ENCODE measurements at places on chromosomes 2 and 18.

DNA sequence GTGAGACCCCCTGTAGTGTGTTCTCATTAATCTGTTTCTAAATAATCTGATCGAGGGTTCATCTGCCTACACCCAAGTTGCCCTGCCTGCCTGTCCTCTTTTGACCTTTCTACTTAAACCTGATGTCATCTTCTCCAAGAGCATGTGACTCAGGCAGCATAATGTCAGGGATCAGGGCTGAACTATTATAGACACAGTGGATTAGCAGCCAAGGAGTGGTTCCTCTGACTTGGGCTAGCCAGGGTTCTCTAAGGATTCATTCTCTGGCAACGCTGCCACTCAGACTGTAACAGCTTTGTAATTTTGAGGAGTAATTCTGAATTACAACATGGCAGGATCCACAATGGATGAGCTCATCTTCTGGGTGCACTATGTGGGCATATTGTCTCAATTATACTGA lies 124.0 kb downstream of the MDH1 start:
- no peak for DNase-seq

DNA sequence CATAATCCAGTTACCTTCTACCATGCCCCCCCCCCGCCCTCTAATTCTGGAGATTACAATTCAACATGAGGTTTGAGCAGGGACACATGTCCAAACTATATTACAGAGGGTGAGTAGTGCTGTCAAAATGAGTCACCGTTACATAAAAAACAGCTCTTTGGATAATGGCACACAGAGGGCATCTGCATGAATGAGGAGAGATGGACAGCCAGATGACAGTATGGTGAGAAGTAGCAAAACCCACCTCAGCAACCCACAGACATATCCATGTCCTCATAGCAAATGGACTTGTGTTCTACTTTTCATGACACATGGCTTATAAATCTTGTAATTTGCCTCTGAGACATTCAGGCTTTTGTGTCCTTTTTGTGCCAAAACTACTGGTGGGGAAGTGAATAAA lies 132.0 kb downstream of the EML6 start:
- no peak for DNase-seq

GRCh38 chr2:46239175-46239846 lies 57.9 kb upstream of the EPAS1 start:
- DNase-seq: no peak

GRCh38 chr2:39679805-39680204 lies 14.1 kb downstream of the TMEM178A start:
- DNase-seq: no peak

DNA sequence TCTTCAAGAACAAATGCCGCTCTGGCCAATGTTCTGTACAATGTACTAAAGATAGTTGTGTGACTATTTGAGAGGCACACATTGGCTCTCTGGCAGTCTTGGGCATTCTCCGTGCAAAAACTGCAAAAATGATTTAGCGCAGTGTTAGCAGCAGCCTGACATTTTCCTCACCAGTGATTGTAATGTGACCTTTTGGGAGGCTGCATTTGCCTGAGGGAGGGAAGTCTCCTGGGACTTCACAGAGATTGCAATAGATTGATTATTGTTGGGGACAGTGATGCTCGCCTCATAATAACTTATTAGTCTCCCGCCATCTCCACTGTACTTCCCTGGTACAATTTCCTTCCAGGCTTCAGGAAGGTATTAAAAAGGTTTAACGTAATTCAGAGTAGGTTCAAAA lies 149.2 kb downstream of the UXS1 start:
- no peak for DNase-seq

DNA sequence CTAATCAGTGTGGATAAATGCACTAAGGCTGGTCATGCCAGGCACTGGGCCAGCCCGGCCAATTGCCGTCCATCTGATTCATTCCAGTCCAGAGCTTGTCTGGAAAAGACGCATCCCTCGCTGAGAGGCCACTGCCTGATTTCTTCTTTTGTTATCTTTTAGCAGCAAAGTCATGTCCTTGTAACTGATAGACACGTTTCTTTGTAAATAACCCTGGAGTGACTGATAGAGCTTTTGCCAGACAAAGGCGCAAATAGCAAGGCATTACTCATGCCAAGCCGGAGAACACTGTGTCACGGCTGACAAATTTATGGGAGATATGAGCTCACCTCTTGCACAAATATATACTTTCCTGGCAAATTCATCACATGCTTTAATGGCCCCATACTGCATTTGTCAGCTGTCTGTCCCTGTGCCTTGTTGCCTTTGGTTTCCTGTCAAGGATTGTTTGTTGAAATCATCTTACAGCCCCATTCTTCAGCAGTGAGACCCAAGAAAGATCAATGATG lies 164.4 kb downstream of the ETAA1 start:
- DNase-seq: no peak

- no peak for DNase-seq
These were observed 122.8 kb downstream of the TMEM18 start for GRCh38 chr2:554444-554843.

DNA sequence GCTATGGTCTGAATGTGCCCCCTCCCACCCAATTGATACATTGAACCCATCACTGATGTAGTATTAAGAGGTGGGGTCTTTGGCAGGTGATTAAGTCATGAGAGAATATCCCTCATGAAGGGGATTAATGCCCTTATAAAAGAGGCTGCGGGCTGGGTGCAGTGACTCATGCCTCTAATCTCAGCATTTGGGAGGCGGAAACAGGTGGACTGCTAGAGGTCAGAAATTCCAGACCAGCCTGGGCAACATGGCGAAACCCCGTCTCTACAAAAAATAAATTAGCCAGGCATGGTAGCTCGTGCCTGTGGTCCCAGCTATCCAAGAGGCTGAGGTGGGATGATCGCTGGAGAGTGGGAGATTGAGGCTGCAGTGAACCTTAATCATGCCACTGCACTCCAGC lies 14.3 kb downstream of the POLR2D start:
- DNase-seq: no peak

GRCh38 chr2:41970988-41971660 lies 76.7 kb upstream of the PKDCC start:
- DNase-seq: no peak

GRCh38 chr2:51505533-51505932 lies 473.6 kb upstream of the NRXN1 start:
- DNase-seq: no peak

DNA sequence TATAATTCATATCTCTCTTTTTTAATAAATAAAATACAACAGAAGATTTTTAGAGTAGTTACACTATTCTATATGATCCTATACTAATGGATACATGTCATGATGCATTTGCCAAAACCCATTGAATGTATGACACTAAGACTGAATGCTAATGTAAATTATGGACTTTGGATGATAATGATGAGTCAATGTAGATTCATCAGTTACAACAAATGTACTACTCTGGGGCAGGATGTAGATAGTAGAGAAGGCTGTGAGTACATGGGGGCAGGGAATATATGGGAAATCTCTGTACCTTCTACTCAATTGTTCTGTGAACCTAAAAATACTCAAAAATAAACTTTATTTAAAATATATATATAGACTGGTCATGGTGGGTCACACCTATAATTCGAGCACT lies 45.6 kb upstream of the NEDD4L start:
- no peak for DNase-seq

GRCh38 chr2:221568299-221568698 lies 3.8 kb downstream of the EPHA4 start:
- no peak for DNase-seq
